ENCODE measurements at places on chromosomes 2 and 18.
A peak's percentile ranks its signal among the peaks of the same experiment; 100 is the strongest.

- no peak for DNase-seq
Observed at GRCh38 chr2:182977463-182977862, 60.8 kb downstream of the NCKAP1 start.

DNA sequence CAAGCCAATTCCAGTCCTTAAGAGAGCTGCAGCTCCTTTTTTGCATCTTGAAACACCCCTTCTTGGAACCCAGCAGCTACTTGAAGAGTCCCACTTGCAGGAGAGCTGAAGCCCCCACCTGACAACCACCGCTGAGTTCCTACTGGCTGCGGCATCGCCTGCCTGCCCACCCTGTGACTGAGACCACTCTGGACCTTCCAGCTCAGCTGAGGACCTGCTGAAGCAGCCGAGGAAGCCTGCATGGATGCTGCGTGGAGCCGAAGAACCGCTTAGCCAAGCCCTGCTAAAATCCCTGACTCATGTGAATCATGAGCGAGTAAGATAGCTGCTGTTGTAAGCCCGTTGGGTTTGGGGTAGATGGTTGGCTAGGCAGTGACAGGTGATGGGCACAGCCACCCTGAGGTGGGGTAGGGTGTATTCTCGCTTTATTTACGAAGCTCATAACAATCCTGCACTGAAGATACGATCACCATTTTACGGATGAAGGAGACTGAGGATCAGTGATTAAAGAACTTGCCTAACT lies 78.4 kb downstream of the INHBB start:
- no peak for DNase-seq

- no peak for DNase-seq
Observed at GRCh38 chr18:41719808-41720207, 235.2 kb upstream of the PIK3C3 start.

DNA sequence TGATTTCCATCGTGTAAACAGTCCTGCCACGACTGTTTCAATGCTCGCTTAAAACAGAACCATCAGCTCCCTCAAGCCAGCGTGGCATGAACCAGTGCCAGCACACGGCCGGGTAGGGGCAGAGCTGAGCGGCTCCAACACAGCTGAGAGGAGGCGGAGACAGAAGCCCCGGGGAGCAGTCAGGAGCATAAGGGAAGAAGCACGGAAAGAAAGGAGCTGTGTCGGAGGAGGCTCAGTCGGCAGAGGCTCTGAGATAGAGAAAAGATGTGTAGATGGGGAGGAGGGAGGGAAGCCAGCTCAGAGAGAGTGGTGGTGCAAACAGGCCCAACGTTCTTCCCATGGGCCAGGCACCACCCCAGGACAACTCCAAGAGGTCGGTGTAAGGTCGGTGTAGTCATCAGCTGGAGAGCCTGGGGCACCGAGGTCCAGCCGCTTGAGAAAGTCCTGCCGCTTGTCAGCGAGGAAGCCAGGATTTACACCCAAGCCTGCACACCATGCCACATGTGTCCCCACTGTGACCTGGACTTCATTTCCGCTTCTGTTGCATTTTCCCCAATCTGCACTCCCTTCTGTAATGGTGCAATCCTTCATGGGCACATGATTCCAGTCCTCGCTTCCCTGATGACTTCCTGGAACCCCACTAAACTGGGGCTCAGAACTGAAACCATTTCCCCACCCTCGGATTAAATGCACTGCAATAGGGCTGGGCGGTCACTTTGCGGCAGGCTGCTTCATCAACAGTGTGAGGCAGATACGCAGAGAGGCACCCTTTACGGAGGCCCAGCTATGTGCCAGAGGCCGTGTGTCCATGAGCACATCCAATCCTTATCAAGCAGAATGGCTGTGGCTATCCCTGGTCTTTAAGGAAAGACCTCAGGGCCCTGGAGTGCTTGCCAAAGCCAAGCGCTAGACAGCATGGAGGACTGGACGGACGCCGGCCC lies 43.5 kb downstream of the CYP27C1 start:
- no peak for DNase-seq

DNA sequence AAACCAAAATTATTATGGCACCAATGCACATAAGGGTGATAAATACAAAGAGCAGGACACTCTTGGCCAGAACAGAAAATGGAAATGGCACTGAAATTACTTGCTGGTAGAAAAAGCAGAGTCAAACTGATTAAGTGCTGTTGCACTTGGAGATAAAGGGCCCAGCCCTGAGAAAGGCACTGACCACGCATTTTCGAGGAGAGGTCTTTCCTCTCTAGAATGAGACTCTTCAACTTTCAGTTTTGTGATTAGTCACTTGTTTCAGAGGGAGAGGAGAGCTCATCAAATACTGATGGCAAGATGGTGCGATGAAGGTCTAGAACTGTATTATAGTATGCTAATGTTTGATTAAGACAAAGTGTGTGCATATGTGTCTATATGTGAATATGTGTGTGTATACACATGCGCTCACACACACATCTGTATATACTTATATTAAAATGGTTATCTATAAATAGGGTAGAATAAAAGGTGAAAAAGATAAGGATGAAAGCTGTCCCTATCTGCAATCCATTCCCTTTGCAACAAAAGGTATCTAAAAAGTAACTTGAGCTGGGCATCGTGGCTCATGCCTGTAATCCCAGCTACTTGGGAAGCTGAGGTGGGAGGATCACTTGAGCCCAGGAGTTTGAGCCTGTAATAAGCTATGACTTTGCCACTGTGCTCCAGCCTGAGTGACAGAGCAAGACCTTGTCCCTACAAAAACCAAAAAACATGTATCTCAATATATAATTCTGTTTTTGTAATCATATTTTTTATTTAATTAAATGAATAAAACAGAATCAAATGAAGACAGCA lies 48.8 kb upstream of the ZDBF2 start:
- DNase-seq = no peak

- no peak for DNase-seq
Observed at GRCh38 chr2:156803243-156803642, 367.1 kb downstream of the GPD2 start.

GRCh38 chr2:75894170-75894569 lies 183.5 kb upstream of the GCFC2 start:
- no peak for DNase-seq

GRCh38 chr2:126889496-126890135 lies 9.1 kb upstream of the TEX51 start:
- no peak for DNase-seq

DNA sequence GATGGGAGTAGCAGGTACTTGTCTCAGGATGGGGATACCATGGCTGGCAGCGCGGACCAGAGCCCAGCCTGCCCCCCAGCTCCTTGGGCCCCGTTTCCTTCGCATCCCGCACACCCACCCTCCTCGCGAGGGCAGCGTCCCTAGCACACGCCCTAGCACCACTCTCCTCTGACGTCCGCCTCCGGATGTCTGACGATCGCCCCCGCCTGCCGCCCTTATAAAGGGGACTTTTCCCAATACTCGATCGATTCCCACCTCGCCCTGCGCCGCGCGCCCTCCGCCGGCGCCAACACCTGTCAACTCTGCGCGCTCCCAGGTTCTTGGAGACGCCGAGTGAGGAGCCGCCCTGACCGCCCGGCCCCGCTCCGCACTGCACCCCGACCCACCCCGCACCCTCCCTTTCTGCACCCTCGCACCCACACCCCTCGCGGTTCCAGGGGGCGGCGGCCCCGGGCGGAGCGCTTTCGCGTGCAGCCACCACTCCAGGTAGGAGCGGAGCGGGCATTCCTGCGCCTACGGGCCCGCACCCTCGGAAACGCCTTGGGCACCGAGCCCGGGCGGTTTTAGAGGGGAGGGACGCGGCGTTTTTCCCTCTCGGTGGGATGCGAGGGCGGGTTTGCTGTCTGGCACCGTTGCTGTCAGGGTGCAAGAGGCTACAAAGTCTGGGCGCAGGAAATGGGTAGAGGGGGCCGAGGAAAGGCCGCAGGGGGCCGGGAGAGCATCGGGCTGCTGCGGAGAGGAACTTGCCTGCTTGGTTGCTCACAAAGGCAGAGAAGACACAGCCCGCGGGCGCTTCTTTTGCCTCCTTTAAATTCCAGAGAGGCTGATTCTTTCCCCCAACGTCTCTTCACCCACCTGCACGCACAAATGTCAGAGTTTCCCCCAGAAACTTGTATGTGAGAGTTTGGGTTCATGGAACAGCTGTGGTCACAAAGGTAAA lies at the start of gene SLC5A7:
SLC5A7 (plus strand) TSS at position 247 of the 940 bp plus-strand sequence. CDS start 1,632 bp downstream, outside the sequence.
- DNase-seq = no peak

DNA sequence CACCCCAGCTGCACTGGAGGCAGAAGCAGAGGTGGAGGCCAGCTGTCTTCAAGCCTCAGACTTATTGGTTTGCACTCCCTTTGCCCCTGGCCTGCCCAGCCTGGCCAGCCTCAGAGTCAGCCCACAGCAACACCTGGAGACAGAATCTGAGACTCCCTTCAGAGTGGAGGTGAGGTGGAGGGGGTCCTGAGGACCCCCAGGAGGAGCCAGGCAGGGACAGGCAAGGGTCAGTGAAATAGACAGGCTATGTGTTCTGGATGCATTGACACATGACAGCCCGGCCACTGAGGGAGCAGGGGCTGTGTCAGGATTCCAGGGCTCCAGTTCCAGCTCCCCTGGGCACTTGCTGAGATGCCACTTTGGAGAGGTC lies 309.7 kb downstream of the MYCN start:
- DNase-seq = no peak

DNA sequence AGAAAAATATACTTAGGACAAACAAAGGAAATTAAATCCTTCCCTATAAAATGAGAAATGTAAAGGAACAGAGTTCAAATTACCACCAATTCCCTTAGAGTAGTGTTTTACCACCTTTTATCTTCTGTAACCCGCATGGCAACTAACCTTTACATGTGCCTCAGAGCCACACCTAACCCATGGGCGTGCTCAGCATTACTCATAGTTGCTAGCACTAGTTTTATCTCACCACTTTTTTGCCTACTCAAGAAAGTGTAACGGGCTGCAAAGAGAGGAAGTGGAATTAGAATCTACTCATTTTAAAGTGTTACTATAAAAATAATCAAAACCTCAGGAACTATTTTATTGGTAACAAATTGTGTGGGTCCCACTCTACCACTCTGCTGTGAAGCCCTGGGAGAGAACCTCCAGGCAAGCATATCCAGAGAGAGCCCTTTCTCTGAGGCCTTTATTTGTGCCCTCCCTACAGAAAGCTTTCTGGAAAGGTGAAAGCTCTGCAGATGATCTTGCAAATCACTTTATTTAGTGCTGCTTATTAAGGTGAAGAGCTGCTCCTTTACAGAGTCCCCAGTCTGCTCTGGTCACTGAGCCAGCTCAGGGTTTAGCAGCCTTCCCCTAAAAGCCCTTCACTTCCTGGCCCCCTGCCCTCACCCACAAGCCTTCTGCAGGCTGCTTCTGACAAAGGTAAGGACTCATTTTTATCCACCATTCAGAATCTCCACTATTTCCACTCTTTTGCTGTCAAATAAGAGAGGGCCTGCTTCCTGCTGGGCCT lies 98.8 kb downstream of the TRABD2A start:
- no peak for DNase-seq

DNA sequence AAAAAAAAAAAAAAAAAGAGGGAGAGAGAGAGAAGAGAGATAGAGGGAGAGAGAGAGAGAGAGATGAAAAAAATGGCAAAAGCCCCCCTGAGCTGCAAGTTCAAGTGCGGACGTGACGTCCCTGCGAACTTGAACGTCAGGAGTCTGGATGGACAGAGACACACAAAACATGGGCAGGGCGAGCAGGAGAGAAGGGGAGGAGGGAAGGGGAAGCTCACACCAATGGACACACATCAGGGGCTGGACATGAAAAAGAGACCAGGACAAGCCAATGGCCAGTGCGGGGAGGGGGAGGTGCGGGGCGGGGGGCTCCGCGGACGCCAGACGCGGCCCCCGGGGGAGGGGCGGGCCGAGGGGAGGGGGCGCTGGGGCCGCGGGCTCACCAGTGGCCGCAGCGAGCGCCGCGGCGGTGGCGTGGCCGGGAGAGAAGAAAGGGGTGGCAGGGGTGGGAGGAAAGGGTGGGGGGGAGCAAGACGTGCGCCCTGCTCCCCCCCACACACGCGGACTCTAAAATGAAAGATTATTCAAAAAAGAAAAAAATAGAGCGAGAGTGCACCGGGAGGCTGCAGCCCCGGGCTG lies at the start of gene BCL11A:
BCL11A (minus strand) TSS at position 160 of the 579 bp plus-strand sequence. CDS start 384 bp downstream, outside the sequence.
- DNase-seq = peak; percentile 83

DNA sequence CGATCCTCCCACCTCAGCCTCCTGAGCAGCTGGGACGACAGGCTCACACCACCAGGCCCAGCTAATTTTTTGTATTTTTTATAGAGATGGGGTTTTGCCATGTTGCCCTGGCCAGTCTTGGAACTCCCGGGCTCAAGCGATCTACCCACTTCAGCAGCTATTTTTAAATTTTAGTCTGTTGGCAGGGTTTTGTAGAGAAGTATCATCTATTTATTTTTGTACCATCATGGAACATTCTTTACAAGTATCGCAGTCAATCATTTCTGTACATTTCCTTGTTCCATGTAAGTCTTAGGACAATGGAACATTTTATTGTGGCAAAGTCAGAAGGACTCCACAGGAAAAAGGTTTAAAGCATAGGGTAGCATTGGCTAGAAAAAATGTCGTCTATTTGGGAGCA lies 94.6 kb downstream of the UGGT1 start:
- no peak for DNase-seq

DNA sequence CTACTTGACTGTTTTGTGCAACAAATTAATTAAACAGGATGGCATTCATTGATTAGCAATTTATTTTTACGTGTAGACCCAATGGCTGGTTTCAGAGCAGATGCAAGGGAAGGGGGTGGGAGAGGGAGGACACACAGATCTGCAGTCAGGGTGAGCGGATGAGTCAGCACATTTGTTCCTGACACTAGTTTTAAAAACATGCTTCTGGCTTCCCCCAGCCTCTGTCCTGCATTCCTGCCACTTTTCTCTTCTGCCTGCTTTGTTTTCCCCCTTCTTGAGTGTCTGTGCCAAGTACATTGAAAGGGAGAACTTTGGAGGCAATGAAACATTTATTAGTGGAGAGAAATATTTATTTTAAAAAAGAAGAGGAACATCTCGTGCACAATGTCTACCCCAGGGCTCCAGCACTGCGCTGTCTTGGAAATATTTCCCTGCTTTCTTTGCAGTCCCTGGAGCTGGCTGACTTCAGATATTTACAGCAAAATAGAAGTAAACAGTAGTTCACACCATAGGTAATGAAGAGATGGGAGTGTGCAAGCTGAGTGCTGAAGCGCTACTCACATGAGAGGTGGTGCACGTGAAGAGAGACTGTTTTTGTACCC lies 52.2 kb downstream of the NRP2 start:
- DNase-seq = no peak

Data from CMK (cell line).